ENCODE measurements at places on chromosomes 13 and 19.

DNA sequence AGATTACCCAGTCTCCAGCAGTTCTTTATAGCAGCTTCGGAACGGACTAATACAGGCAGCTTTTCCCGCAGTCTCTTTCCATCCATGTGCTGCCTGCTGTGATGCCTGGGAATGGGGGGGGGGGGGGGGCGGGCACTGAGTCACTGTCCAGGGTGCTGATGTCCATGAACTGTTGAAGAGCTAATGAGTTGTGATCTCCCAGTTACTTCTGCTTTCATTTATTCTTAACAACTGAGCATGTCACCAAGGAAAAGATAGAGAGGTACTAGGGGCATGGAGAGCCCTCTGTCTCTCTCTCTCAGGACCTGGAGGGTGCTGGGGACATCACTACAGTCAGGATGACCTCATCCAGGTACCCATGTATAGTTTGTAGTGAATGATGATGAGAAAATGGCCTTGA, 20.3 kb upstream of the CEACAM1 start:
- DNase-seq: no peak

GRCh38 chr13:79171141-79172061, 234.7 kb downstream of the RBM26 start:
- no peak for DNase-seq

- no peak for DNase-seq
These were observed 209.3 kb downstream of the KCNRG start for GRCh38 chr13:50224534-50224933.

DNA sequence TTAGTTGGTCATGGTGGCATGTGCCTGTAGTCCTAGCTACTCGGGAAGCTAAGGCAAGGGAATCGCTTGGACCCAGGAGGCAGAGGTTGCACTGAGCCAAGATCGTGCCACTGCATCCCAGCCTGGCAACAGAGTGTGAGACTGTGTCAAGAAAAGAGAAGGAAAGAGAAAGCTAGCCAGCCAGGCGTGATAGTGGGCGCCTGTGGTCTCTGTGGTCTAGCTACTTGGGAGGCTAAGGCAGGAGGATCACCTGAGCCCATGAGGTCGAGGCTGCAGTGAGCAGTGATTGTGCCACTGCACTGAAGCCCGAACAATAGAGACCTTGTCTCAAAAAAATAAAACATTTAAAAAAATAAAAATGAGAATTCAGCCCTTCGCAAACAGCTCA, 33.3 kb downstream of the TIMM13 start:
- no peak for DNase-seq

GRCh38 chr13:27026396-27026795, 145.2 kb downstream of the USP12 start:
- DNase-seq: no peak

- DNase-seq: no peak
These were observed 332 bp downstream of the IRGQ start for GRCh38 chr19:43595605-43595998.

DNA sequence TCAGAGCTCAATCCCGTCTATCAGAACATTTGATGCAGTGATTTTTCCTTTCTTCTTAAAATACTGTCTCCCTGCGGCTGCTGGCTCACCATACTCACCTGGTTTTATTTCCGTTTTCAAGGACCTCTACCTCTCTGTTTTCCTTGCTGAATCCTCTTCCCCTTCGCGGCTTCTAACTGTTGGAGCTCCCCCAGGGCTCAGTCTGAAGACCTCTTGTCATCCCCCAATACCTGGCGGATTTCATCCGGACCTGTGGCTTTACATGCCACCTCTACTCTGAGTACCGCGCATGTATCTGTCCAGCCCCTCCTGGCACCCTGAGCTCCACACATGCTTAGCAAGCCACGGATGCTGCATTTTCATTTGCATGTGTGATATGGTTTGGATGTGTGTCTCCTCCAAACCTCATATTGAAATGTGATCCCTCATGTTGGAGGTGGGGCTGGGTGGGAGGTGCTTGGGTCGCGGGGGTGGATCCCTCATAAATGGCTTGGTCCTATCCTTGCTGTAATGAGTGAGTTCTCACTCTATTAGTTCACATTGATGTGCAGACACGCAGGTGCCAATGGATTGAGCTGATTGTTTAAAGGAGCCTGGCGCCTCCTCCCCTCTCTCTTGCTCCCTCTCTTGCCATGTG, 106.2 kb upstream of the LSM14A start:
- no peak for DNase-seq

DNA sequence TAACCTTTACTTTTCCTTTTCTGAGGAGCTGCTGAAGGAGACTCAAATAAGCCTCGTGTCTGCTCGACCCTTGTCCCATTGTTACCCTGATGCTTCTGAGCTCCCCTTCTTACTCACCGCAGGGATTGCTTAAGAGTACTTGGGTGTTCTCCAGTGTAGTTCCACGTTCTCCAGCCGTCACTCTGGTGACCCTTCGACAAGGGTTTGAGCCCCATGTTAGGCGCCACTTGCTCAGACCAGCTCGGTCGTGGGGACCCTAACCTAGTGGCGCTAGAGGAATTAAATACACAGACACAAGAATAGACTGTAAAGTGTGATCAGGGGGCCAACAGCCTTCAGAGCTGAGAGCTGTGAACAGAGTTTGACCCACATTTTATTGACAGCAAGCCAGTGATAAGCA, 10.3 kb downstream of the ZNF480 start:
- no peak for DNase-seq

- no peak for DNase-seq
These were observed 2.3 kb upstream of the PSPN start for GRCh38 chr19:6378041-6378440.

DNA sequence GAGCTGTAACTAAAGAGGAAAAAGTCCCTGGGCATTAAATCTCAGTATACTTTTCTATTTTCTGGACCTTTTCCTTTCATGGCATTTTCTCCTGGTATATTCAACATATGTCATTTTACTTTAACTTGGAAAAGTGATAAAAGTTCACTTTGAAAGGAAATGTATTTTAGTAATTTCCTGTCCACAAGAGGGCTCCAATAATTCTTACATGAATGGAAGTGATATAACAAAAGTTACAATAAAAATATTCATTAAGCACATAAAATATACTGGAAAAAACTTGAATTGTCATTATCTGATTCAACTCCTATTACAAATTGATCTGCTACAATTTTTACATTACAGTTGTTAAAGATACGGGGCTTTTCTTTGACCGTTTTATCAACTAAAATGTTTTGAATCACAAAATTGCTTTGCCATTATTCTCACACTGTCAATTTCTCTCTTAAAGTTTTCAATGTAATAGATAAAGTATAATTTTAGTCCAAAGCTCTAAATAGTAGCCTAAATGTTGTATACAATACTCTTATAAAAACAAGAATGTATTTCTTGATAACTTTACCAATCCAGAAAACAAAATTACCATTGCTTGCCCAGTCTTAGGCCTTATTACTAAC, 4.9 kb downstream of the UBL3 start:
- no peak for DNase-seq

- no peak for DNase-seq
These were observed 1.9 kb downstream of the JSRP1 start for GRCh38 chr19:2254064-2254872.

- DNase-seq: no peak
These were observed 136.1 kb upstream of the SPACA7 start for GRCh38 chr13:112240076-112240475.

Data from breast epithelium (tissue), 4 donors.